ENCODE measurements at places on chromosomes 2 and 18. TPM values are rescaled to one million over a fixed set of nuclear protein-coding genes. Genes with fewer than 3 reads are reported as not detected.

DNA sequence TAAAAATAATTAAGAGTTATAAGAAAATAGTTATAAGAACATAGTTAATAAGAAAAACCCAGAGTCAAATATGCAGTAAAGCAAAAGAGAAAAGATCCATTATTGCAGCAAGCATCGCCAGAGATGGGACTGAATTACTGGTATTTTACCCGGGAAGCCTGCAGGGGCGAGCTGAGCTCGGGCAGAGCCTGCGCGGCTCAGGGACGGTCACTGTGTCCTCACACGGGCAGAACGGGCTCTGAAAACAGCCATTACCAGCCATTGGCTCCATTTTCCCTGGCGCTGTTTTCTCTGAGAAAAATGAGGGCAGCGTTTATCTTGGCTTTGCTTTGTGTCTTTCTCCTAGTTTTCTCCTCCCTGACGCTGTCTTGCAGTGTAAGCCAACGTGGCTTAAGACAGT lies 95.3 kb upstream of the ALKAL2 start:
- H3K4me1 ChIP-seq = no peaks in the 10 kb centered on the region
- H3K27ac ChIP-seq = no peak overlapping the region
- H3K36me3 ChIP-seq = no peaks in the 10 kb centered on the region
- H3K4me3 ChIP-seq = no peak overlapping the region
- DNase-seq = no peak

- H3K36me3 ChIP-seq = no peaks in the 10 kb centered on the region
- H3K4me3 ChIP-seq = no peak overlapping the region
- no peak for DNase-seq
- peaks cover 4% of the 10 kb centered on the region for H3K4me1 ChIP-seq
These were observed 73.6 kb downstream of the PDE11A start for GRCh38 chr2:177998996-177999395.

- H3K36me3 ChIP-seq = no peaks in the 10 kb centered on the region
- H3K4me3 ChIP-seq = no peak overlapping the region
- no peak overlapping the region for H3K27ac ChIP-seq
- no peak for DNase-seq
- H3K4me1 ChIP-seq = no peaks in the 10 kb centered on the region
These were observed 21.3 kb downstream of the SCN1A start for GRCh38 chr2:166106431-166107015.

GRCh38 chr2:221527776-221528309 lies 44.3 kb downstream of the EPHA4 start:
- H3K4me3 ChIP-seq = no peak overlapping the region
- no peak for DNase-seq
- H3K4me1 ChIP-seq = peaks cover 23% of the 10 kb centered on the region
- no peaks in the 10 kb centered on the region for H3K36me3 ChIP-seq
- no peak overlapping the region for H3K27ac ChIP-seq

DNA sequence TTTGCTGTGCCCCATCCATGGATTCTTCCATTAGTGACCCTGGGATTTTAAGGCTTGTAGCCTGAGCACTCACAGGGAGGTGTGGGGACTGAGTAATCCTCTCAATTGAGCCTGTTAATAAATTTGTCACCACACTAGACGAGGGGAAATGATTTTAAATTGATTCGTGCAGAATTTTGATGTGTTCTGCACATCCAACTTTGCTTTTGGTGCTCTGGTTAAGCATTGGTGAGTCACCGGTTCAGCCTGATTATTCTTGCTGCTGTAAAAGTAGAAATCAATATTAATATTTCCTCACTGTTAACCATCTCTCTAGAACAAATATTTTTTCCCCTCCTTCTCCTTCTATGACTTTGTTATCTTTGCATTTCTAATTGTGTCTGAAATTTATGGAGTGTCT lies 482.0 kb downstream of the TSN start:
- no peaks in the 10 kb centered on the region for H3K27me3 ChIP-seq
- DNase-seq = no peak
- H3K27ac ChIP-seq = no peak overlapping the region
- H3K4me3 ChIP-seq = no peak overlapping the region
- no peaks in the 10 kb centered on the region for H3K36me3 ChIP-seq

- H3K36me3 ChIP-seq = no peaks in the 10 kb centered on the region
- no peaks in the 10 kb centered on the region for H3K4me1 ChIP-seq
- DNase-seq = no peak
- no peaks in the 10 kb centered on the region for H3K27me3 ChIP-seq
These were observed 27.4 kb upstream of the NEB start for GRCh38 chr2:151761687-151762086.

- H3K4me3 ChIP-seq = no peak overlapping the region
- no peak overlapping the region for H3K27ac ChIP-seq
- H3K36me3 ChIP-seq = no peaks in the 10 kb centered on the region
- no peak for DNase-seq
These were observed 1673.3 kb downstream of the LRP1B start for GRCh38 chr2:140457483-140457882.

Gene DHRS9
- polyA plus RNA-seq = 3.3 TPM

All from keratinocyte (primary cell).